ENCODE measurements at places on chromosomes 7 and 10.

- peak; percentile 54 for DNase-seq
Observed at GRCh38 chr10:28254290-28254985, 48.4 kb downstream of the MPP7 start.

DNA sequence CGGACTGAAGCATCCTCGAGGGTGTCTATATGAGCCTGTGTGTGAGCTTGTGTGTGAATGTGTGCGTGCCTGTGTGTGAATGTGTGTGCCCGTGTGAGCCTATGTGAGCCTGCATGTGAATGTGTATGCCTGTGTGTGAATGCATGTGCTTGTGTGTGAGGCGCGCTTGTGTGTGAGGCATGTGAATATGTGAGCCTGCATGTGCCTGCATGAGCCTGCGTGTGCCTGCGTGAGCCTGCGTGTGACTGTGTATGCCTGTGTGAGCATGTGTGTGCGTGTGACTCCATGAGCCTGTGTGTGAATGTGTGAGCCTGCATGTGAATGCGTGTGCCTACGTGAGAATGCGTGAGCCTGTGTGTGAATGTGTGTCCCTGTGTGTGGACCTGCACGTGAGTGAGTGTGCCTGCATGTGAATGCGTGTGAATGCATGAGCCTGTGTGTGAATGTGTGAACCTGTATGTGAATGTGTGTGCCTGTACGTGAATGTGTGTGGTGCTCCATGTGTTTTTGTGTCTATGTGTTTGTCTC, 33.4 kb downstream of the PDGFA start:
- no peak for DNase-seq

DNA sequence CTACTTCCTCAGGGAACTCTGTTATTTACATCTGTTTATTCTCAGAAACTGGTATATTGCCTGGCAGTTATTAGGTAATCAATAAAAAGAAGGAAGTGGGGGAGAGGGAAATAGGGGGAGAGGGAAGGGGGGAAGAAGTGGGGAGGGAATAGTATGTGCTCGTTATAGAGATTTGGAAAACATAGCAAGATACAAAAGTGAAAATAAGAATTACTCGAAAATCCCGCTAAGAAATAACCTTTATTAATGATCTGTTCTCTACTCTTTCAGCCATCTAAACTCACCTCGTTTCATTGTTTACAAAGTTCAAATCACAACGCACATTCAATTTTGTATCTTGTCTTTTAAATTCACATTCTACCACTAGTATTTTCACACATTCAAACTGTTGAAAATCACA, 63.0 kb upstream of the CDCA7L start:
- DNase-seq, result no peak

DNA sequence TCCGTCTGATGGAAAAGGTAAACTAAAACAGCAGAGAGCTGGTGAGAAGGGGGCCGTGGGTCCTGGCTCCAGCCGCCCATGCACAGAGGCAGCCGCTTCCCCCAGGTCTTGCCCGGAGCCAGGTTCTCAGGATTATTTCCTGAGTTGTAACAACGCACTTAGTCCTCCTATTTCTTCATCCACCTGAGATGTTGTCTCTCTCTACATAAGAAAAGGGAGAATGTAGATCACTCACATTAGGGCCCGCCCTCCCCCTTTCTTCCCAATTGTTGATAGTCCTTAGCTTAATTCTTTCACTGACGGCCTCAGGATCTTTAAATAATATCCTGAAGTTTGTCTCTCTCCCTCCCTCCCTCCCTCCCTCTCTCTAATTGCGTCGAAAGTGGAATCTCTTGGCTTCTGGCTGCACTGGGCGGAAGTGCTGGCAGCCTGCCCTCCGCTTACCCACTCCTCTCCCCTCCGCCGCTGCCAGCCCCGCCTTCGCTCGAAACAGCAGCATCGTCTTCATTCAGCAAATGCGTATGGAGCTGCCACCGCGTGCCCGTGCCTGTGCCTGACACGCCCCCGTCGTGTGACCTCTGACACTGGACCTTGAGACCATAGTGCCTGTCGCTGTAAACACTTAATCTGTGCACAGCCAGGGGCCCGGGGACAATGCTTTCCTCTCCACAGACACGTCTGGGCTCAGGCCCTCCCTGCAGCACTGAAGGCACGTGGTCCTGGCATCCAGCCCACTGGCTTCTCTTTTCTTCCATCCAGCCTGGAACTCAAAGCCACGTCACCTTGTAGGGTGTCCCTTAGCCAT, 174.5 kb upstream of the PPP2R2D start:
- DNase-seq, result no peak

DNA sequence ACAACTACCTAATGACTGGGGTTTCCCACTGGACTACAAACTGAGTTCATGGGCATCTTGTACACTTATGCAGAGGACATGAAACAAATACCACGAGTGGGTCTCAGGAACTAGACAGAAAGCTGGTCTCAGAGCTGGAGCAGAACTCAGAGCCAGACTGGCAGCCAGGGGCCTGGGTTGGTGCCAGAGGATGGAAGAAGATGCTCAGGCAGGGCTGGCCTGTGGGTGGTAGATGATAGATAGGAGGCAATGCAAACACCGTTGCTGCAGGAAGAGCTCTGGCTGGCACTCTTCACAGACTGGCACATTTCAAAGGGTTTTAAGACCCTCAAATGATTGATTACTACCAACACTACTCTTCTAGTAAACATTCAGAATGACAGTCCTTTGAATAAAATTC, 28.8 kb downstream of the ENO4 start:
- no peak for DNase-seq

DNA sequence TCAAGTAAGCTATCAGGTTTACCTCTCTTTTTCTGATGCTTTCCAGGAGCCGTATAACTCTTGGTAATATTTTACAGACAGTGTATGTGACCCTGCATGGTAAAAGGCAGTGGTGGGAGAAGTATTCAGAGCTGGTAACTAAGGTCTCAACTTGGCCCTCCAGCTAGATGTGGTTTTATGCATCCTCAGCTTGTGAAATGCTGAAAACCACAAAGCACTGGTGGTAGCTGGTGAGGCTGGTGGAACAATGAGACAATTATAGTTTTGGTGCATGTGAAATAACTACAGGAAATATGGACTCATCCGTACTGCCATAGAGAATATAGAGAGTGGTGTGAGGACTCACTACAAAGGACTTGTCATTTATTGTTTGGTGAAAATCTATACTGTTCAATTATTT, 383.0 kb upstream of the PCDH15 start:
- DNase-seq, result no peak

DNA sequence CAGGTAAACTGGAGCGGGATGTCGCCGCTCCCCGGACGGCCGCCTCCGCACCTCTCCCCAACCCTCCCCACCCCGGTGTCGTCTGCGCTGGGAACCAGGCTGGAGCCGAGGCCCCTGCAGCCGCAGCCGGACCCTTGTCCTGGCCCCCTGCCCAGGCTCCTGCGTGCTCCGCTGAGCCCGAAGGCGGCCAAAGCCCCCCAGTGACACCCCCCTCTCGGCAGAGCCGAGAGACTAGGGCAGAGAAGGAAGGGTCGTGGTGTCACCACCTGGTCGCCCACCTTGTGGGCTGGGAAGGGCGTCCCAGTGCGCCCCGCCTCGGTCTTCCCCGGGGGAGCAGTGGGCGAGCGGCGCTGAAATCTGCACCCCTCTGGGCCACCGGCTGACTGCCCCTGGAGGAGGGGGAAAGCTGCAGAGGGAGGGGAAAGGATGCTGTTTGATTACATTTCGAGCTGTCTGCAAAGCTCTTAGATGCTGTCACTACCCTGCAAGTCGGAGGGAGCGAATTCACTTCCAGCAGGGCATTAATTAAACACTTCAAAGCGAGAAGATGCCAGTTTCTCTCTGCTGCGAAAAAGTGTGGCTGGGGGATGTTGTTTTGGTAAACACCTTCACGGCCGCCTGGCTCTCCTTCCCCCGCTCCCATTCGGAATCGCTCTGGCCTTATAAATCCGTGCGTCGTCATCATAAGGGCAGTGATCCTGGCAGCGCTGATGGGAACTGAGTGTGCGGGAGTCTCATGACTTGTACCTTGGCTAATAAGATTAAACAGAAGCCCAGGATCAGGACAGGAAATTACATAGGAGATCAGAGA, 622 bp downstream of the DYNC1I1 start:
- DNase-seq, result no peak

DNA sequence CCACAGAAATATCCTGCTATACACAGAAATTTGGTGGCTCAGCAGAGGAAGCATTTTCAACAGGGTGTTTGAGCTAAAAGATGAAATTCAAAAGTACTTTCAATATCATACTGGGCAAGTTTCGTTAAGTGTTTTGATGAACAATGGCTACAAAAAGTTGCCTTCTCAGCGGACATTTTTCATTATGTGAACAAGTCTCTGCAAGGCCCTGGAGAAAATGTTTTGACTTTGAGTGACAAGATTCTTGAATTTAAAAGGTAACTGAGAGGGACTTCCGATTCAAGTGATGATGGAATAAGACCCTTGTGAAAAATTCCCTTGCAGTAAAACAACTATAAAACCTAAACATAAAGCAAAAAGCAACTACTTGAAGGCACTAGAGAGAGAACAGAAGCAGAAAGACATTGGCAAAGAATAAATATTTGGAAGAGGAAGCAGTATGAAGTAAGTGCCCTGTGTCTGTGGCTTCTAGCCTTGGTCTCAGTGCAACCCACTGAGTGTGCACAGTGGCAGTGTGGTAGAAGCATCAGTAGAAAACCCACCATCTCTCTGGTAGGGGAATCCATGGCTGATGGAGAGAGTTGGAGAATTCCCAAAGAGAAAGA, 62.5 kb upstream of the NAMPT start:
- no peak for DNase-seq

GRCh38 chr7:86773309-86773708, 129.6 kb downstream of the GRM3 start:
- DNase-seq, result no peak

DNA sequence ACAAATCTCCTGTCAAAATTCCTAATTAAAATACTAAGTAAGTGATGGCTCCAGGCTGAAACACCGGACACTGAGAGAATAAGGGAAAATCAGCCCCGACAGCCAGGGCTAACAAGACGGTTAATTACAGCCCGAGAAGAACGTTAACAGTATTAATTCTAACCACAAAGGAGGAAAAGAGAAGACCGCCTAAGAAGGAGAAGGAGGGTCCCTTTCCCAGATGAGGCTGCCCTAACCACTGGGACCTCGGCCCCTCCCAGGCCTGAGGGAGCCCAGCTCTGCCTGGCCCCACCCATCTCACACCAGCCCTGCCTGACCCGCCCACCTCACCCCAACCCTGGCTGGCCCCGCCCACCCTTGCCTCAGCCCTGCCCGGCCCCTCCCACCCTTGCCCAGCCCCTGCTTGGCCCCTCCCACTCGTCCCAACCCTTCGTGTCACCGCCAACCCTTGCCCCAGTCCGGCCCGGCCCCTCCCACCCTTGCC, 51.3 kb downstream of the PWWP2B start:
- DNase-seq, result no peak

- no peak for DNase-seq
Observed at GRCh38 chr7:105656922-105657521, 75.7 kb upstream of the EFCAB10 start.

DNA sequence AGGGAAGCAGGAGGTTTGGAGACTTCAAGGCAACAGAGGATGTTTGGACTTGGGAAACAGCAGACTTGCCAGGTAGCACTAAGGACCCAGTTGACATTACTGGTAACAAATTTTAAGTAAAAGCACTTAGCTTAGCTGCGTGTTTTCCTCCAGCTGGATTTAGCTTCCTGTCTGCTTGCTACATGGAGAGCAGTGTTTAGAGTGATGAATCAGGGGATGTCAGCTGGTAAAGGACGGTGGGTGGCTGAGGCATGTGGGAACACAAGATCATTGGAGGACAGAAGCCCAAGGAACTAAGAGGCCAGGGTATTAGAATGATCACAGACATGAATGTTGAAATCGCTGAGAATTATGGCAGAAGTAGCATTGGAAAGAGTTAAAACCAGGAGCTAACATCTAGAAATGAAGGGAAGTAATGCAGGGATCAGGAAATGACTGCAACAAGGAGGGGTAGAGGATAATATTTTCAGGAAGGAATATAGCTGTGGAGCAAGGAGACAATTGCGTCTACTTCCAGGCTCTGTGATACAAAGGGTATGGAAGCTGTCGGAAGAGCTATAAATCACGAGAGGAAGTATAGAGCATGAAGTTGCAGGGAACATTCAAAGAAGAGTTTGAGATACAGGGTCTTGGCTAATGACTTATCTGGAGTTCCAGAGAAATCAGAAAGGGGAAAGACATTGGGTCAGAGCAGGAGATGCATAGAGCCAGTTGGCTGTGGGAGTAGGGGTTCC, 34.4 kb downstream of the CALD1 start:
- peak; percentile 87 for DNase-seq

Measured in IMR-90 (cell line).